Activated T-cell treated with anti-CD3 and anti-CD28 coated beads for 48 hours (primary cell): ENCODE measurements at places on chromosomes 12 and 14.
A peak's percentile ranks its signal among the peaks of the same experiment; 100 is the strongest.

DNA sequence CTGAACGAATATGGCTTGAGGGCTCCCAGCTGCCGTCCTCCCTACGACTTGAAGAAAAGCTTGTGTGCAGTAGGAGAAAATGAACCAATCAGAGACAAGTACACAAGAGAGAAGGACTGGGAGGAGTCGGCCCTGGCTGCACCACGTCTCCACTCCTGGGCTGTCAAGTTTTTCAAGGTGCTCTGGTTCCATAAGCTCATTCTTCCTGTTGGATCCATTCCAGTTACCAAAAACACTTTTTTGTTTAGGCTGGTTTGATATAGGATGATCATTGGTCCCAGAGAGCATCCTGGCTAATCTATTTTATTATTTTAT is 2.8 kb upstream of the A2ML1 start:
- no peak for DNase-seq

DNA sequence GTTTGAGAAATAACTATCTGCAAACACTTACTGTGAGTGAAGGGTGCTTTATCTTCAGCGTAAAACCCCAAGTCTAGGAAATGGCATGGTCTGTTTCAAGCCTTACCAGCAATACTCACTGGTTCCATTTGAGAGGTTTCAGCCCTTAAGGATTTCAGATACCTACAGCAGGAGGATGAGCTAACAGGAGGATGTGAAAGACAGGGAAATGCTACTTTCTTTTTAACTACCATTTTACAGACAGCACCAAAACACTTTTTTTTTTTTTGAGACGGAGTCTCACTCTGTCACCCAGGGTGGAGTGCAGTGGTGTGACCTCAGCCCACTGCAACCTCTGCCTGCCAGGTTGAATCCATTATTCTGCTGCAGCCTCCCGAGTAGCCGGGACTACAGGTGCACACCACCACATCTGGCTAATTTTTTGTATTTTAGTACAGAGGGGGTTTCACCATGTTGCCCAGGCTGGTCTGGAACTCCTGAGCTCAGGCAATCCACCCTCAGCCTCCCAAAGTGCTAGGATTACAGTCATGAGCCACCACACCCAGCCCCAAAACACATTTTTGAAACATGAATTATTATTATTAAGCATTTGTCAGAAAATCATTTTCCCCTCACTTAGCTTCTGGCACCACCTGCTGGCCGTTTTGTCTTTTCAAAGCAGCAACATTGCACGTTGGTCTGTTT is 4.6 kb downstream of the MTRFR start:
- DNase-seq, result peak; percentile 46

GRCh38 chr12:123119808-123120207 is 31.1 kb downstream of the PITPNM2 start:
- peak; percentile 31 for DNase-seq

DNA sequence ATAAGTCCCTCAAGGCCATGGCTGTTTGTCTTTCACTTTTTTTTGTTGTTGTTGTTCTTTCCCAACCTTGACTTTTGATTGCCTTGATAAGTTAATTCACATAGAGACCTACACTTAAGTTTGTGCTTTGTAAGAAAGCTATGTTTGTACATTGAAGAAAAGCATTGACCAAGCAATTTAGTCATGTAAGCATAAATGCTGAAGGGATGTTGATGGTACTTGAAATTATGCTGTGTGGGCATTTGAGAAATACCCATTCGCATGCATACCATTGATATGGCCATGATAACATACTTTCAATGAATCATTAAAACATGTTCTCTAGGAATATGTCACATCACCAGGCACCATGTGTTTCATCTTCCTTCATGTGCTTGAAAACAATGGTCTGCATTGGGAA is 803.7 kb upstream of the TMEM132C start:
- no peak for DNase-seq

DNA sequence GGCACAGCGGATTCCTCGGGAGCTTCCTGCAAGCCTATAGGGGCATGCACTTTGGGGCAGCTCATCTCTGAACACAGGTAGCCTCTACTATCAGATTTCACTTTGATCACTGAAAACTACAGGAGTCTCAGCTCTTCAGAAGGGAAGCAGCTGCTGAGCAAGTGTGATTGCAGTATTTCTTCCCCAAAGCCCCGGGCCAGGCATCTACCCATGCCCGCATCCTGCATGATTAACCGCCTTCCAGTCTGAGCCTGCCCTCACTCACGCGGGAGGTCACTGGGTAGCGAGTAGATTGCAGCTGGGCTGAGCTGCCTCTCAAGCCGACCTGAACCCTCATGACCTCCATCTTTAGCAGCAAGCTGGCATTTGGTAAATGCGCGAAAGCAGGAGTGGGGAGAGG is 334.7 kb downstream of the DPF3 start:
- DNase-seq, result no peak

GRCh38 chr12:82688596-82688995 is 1.9 kb downstream of the TMTC2 start:
- DNase-seq, result no peak

DNA sequence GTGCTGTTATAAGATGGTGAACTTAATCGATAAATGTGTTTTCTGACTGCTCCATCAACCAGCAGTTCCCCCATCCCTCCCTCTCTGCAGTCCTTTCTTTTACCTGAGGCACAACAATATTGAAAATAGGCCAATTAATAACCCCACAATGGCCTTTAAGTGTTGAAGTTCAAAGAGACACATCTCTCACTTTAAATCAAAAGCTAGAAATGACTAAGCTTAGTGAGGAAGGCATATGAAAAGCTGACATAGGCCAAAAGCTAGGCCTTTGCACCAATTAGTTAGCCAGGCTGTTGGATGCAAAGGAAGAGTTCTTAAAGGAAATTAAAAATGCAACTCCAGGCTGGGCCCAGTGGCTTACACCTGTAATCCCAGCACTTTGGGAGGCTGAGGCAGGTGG is 43.7 kb downstream of the SAV1 start:
- DNase-seq, result no peak
